ENCODE measurements at places on chromosomes 5 and 9.

DNA sequence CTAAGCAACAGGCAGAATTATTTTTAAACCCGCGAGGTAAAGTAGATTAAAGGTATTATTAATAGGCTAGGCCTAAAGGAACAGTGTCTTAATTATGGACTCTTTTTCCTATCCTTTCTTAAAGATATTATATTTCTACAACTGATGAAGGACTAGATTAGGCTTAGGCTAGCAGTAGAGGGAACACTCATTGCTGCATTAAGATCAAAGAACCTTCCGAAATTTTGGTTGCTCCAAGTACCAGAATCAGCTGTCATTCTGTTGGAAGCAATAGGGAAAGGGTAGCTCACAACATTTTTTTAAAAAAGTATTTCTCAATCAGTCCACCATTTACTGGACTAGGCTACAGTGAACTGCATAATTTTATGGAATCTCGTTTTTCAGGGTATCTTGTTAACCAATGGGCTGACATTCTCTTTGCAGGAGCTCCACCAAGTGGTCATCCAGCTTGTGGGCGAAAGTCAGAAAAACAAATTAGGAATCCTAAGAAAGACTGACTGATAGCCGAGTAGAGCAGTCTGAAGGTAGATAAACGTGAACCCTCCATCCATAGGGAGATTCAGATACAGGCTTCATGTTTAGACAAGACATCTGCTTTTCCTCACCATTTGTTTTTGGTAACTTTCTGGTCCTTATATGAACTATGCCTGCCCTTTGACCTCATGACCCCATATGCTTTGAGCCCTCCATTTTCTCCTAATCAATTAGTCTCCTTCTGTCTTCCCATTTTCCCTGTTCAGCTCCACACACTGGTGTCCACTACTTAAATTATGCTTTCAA lies 103.6 kb upstream of the CHD1 start:
- DNase-seq = peak; percentile 67

DNA sequence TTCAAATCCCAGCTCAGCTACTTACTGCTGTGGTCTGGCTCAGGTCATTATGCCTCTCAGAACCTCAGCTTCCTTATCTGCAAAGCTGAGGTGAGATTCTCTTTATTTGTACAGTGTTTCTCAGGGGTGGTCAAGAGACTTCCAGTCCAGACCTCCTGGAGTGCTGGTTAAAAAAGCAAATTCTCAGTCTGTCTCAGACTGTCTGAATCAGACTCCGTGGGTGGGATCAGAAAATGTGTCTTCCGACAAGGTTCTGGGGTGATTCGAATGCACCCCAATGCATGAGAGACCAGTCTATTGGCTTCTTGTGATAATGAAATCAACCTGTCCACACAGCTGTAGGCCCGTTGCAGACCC lies 137.7 kb upstream of the SMIM23 start:
- no peak for DNase-seq

- DNase-seq = no peak
These were observed 140.8 kb upstream of the ADAMTSL1 start for GRCh38 chr9:18333157-18333556.

- DNase-seq = no peak
These were observed 589 bp upstream of the THBS4 start for GRCh38 chr5:80034559-80034958.

GRCh38 chr5:102818345-102818744 lies 63.2 kb downstream of the PAM start:
- DNase-seq = no peak

DNA sequence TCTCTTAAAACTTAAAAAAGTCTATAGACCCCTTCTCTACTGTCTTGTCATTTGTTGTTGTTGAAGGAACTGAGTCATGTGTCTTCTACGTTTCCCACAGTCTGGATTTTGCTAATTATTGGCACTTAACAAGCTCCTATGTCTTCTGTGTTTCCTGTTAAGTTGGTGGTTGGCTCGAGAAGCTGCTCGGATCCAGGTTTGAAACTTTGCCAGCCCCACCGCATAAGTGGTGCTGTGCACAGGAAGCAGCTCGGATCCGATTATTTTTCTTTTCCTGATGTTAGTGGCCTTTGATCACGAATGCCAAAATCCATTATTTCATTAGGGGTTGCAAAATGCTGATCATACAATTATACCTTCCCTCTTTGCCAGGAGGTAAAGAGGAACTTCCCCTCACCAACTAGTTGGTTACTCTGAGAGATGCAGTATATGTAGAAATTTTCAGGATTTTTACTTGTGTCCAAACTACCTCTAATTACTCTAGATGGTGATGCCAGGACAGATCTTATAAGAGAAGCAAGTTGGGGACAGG lies 186.5 kb downstream of the NSG2 start:
- DNase-seq = no peak

DNA sequence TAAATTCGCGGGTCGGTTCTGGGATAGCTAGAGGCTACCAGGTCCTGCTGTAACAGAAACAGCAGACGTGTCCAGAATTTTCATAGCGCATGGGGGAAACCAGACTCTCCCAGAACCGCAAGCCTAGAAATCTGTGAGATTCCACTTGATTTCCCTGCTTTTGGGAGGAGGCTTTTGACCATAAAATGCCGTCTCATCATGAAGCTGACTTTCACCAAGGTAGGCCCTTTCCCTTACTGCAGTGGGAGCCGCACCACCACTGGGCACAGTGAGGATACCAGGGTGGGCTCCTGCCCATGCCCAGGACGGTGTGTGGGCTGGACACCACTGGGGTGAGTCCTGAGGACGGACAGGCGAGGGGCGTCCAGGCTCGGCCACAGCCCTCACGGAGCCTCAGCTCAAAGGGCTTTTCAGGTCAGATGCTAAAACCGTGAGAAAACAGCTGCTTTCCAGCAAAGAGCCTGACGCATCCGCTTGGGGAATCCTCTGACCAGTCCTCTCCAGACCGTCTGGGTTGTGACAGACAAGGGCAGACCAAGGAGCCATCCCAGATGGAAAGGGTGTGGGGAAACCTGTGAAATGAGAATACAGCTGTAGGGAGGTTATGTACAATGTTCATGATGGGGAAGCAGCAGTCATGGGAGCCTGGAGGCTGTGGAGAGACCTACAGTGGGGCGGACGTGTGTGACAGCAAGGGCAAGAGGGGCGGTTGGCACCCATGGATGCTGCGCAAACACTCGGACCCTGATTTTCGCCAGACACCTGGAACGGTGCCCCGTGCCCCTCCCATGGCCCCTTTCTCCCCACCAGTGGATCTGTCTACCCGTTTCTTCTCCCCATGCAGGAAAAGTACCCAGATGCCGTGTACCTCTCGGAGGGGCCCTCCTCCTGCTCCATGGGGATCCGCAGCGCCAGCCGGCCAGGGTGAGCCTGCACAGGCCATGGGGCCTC lies 59.2 kb downstream of the IPPK start:
- DNase-seq = peak; percentile 60

GRCh38 chr9:89695441-89695891 lies 90.7 kb downstream of the GADD45G start:
- DNase-seq = no peak

DNA sequence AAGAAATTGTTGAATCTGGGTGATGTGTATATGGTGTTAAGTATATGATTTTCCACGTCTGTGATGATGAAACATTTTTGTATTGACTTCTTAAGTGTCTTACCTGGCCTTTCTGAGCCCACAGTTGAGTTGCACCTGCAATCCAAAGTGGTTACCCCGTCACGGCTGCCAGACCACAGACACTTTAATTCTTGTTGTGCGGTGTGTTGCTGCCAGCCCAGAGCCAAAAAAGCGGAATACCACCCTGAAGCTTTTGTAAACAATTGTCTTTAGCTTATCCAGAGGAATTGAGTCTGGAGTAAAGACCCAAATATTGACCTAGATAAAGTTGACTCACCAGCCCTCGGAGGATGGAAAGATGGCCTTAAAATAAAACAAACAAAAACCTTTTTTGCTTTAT lies 35.1 kb downstream of the MTAP start:
- no peak for DNase-seq

DNA sequence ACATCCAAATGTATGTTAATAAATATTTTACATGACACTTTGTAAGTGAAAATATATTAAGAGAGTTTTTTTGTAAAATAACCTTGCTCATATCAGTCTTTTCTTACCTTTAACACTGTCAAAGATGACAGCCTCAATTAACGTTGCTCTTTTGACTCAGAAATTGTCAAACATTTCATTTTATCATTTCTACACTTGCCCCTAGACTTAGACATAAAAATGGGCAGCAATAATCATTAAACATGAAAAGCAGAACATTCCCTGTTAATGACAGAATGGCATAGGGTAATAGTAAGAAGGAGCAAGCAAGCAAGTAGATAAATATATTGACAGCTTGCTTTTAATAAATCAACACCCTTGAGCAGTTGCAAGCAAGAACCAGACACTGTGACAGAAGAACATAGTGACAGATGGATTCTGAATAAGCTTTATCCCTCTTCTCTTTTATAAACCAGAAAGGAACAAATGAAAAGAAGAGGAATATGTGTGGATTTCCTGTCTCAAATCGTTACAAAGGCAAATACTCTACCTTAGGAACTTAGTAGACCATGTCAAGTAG lies 796.0 kb upstream of the CHD1 start:
- no peak for DNase-seq

DNA sequence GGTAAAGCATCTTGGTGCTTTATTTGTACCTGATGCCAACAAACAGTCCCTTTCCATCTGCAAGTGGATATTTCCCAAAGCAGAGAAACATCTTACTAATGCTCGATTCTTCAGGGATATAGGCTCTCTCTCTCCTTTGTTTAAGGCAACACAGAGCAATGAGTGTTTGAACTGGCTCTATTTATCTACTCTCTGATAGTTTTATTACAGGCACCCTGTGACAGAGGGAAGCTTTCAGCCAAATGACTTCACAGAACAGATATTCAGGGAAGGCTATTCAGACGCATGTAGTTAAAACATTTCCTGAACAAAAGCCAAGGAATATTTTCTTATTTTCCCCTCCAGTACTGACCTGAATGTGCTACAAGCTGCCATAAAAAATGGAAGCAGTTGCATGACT lies 141.8 kb downstream of the YIPF5 start:
- no peak for DNase-seq

- no peak for DNase-seq
These were observed 45.5 kb downstream of the RASGRF2 start for GRCh38 chr5:81005708-81006107.

GRCh38 chr5:3348576-3349535 lies 246.8 kb upstream of the IRX1 start:
- no peak for DNase-seq

DNA sequence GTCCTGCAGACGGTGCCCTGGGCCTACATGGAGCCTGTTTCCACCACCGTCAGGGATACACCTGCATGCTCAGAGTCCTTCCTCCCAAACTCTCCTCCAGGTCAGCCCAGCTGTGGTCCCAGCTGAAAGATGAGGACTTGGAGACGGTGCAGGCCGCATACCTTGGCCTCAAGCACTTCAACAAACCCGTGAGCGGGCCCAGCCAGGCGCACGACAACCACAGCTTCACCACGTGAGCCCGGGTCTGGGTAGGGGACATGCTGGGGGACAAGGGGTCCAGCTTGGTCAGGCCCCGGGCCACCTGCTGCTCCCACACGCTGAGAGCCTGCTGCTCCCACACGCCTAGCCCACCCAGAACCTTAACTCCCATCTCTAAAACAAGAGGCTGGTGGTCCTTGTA lies 16.6 kb upstream of the CARD19 start:
- peak; percentile 2 for DNase-seq

- no peak for DNase-seq
These were observed 252.2 kb downstream of the GOLPH3 start for GRCh38 chr5:31921852-31922305.

DNA sequence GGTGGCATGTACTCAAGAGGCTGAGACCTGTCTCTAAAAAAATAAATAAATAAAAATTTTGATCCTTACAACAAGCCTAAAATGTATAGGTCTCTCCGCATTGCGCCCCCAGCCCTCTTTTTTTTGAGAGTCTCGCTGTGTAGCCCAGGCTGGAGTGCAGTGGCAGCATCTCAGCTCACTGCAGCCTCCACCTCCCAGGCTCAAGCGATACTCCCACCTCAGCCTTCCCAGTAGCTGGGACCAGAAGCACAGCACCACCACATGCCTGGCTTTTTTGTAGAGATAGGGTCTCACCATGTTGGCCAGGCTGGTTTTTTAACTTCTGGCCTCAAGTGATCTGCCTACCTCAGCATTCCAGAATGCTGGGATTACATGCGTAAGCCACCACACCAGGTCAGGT lies 2.2 kb upstream of the GARIN3 start:
- no peak for DNase-seq

GRCh38 chr9:131840751-131841702 lies 101.2 kb upstream of the RAPGEF1 start:
- DNase-seq = no peak

DNA sequence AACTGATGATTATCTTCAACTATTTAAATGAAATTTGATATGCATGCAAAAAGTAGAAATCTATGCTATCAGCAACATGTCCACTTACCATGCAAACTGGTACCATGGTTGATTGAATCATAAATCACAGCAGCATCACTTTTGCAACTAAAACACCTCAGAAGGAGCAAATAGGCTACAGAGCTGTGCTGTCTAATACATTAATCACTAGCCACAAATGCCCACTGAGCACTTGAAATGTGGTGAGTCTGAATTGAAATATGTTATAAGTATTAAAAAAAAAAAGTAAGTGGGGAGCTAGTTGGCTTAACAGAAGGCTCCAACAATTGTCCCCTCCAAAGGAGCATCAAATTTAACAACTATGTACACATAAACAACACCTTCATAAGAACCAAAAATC lies 112.5 kb downstream of the FAM114A2 start:
- no peak for DNase-seq

GRCh38 chr9:88892724-88893123 lies 98.5 kb upstream of the S1PR3 start:
- DNase-seq = no peak

DNA sequence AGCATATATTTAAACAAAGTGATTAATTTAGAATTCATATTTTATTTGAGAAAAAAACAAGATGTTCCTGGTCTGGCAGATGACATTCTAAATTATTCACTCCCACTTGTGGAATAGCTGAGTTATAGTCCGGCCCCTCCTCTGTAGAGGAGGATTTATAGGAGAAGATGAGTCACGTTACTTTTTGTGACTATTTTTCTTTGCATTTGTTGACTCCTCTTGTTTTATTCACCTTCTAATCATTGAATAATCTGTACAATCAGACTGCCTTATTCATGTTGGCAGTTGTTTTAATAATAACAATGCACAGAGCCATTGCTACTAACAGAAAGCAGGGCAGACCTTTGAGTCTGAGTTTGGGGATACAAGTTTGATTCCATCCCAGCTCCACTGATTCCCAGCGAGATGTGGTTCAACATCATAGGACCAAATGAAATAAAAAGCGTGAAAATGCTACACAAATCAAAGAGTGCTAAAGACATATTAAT lies 23.2 kb downstream of the DOCK8 start:
- no peak for DNase-seq

- no peak for DNase-seq
These were observed 31.0 kb upstream of the SLC1A3 start for GRCh38 chr5:36575361-36575781.

- DNase-seq = no peak
These were observed 327.2 kb downstream of the DEPDC1B start for GRCh38 chr5:60372786-60373185.

Data from uterus (tissue), 4 donors.